ENCODE measurements at places on chromosomes 5 and 9.

DNA sequence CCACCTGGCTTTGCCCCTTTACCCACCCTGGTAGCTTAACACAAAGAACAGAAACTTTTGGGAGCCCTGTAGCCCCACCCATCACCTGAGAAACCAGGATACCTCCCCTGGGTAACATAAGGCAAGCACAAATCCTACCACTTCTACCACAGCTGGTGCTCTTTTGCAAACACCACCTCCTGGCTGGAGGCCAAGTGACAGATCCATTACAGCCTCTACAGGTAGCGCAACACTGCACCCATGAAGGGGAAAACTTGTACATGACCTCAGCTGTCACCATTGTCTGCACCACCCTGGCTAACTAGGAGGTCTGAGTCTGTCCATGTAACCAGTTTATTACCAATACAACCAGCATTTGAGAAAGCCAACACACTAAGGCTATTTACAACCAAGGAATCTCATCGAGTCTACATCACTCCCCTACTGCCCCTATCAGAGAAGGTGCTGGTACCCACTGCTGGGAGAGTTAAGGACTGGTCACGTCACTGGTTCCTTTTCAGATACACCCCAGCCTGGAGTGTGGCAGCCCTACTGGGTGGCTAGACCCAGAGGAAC lies 128.6 kb downstream of the PJA2 start:
- no peak for DNase-seq

GRCh38 chr5:121189342-121190305 lies 662.1 kb upstream of the FTMT start:
- no peak for DNase-seq

DNA sequence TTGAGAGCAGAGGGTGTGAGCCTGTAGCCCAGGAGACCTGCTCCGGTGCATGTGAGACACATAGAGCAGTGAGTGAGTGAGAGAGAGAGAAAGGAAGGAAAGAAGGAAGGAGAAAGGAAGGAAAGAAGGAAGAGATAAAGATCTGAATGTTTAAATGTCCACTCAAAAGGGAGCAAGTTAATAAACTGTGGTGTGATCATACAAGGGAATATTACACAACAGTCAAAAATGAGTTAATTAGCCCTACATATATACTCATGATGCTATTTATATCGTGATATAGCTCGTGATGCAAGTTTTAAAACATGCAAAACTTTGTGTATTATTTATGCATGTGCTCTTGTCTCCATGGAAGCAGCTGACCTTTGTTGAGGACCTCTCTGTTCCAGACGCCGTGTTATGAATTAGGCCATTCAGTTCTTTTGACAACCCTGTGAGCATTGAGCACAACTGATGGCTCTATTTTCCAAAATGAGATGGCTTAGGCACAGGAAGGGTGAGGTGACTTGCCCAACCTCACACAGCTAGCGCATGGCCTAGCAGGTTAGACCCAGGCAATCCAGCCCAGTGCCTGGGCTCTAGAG lies 70.6 kb downstream of the HMCN2 start:
- DNase-seq: peak; percentile 81

GRCh38 chr9:118595719-118596305 lies 773.4 kb downstream of the BRINP1 start:
- DNase-seq: peak; percentile 18
